Cardiac muscle cell (in vitro differentiated cells and primary cell): ENCODE measurements at places on chromosomes 5 and 9. TPM values are rescaled to one million over a fixed set of nuclear protein-coding genes. Genes with fewer than 3 reads are reported as not detected.
A peak's percentile ranks its signal among the peaks of the same experiment; 100 is the strongest.

DNA sequence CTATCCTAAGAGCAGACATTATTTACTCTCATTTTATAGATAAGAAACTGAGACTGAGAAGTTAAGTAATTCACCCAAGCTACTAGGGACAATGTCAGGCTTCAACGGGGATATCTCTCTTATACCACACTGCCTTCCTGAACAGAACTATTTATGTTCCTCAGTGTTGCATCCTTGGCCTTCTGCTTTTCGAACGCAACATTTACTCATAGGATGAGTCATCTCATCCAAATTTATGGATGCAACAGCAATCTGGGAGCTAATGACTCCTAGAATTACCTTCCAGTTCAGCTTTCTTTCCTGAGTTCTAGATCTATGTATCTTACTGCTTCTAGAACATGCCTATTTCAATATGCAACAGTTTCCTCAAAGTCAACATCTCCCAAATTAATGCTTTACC lies 103.6 kb upstream of the PAM start:
- DNase-seq, result no peak

DNA sequence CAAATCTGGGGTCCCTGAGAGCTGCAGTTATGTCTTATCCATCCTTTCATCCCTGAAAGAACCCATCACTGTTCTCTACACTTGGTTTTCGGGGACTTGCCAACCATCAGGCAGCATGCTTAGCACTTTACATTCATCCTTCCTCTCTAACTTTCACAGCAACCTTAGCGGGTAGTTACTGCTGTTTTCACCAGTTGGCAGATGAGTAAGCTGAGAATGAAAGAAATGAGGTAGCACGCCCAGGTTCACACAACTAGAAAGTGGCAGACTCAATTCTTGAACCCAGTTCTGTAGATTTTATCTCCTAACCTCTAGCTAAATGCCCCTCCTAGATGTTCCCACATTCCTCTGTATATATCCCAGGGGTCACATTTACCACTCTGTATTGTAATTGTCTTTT lies 342.0 kb upstream of the WWC1 start:
- DNase-seq, result no peak

GRCh38 chr9:111945216-111945615 lies 48.6 kb downstream of the UGCG start:
- no peak for DNase-seq

GRCh38 chr5:136712628-136713027 lies 347.3 kb upstream of the TRPC7 start:
- no peak for DNase-seq

GRCh38 chr5:27810458-27810857 lies 772.1 kb upstream of the CDH9 start:
- peak; percentile 67 for DNase-seq

The FOXD4L3 gene
- total RNA-seq, result 0.21 TPM in 1 of 2 replicates, not detected in the other

DNA sequence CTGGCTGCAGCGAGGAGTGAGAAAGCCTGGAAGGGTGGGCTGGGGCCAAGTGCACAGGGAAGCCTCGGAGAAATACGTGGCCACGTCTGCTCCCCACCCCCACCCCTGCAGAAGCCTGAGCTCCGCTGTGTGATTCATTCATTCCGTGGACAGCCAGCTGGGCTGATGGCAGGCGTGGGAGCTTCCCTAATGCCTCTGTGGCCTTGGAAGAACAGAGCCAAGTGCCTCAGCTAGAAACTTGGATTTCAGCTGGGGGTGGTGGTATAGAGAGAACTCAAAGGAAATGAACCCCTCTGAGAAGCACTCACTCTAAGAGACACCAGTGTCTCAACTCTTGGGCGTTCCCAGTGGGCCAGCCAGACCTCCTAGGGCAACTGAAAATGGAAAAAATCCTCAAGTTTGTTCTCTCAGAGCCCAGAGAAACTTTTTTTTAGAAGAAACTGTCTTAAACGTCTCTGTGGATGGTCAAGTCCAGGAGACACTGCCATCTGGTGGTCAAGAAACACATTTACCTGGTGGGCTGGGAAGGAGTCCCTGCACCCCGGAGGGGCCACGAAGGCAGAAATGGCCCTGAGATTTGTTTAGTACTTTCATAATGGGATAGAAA lies 18.0 kb downstream of the ATOX1 start:
- DNase-seq, result peak; percentile 97

DNA sequence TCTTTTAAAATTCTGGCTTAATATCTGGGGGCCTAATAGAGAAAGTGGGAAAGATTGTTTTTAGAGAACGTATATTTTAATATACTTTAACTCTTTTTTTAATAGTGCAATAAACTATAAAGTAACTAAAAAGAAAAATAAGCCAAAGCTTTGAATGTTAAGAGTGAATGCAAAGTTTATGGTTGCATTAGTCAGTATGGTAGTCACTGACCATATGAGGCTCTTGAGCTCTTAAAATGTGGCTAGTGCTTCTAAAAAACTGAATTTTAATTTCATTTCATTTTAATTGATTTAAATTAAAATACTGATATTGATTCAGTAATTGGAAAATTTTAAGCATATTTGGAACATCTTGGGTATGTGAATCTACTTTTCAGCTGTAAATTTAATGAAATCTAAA lies 310.7 kb downstream of the PJA2 start:
- no peak for DNase-seq

The INIP gene
- 9.8 and 13.1 TPM in 2 replicates for total RNA-seq

DNA sequence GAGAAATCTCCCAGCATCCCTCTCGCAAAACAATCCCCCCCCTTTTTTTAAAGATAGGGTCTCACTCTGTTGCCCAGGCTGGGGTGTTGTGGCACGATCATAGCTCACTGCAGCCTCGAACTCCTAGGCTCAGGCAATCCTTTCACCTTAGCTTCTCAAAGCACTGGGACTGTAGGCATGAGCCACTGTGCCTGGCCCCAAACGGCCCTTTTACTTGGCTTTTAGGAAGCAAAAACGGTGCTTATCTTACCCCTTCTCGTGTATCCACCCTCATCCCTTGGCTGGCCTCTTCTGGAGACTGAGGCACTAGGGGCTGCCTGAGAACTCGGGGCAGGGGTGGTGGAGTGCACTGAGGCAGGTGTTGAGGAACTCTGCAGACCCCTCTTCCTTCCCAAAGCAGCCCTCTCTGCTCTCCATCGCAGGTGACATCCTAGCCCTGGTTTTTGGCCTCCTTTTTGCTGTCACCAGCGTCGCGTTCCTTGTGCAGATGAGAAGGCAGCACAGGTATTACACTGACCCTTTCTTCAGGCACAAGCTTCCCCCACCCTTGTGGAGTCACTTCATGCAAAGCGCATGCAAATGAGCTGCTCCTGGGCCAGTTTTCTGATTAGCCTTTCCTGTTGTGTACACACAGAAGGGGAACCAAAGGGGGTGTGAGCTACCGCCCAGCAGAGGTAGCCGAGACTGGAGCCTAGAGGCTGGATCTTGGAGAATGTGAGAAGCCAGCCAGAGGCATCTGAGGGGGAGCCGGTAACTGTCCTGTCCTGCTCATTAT lies 6.8 kb downstream of the CA9 start:
- DNase-seq, result peak; percentile 74

DNA sequence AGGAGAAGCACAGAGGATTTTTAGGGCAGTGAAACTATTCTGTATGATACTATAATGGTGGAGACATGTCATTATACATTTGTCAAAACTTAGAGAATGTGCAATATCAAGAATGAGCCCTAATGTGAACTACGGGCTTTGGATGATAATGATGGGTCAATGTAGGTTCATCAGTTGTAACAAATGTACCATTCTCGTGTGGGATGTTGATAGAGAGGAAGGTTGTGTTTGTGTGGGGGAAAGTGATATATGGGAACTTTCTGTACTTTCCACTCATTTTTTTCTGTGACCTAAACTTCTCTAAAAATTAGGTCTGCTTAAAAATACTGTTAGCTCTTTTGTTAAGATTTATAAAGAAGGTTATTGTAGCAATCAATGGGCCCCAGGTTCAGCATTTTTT lies 138.9 kb downstream of the SPATA31D1 start:
- DNase-seq, result no peak

- DNase-seq, result no peak
Observed at GRCh38 chr9:71796100-71796767, 27.9 kb upstream of the CEMIP2 start.

DNA sequence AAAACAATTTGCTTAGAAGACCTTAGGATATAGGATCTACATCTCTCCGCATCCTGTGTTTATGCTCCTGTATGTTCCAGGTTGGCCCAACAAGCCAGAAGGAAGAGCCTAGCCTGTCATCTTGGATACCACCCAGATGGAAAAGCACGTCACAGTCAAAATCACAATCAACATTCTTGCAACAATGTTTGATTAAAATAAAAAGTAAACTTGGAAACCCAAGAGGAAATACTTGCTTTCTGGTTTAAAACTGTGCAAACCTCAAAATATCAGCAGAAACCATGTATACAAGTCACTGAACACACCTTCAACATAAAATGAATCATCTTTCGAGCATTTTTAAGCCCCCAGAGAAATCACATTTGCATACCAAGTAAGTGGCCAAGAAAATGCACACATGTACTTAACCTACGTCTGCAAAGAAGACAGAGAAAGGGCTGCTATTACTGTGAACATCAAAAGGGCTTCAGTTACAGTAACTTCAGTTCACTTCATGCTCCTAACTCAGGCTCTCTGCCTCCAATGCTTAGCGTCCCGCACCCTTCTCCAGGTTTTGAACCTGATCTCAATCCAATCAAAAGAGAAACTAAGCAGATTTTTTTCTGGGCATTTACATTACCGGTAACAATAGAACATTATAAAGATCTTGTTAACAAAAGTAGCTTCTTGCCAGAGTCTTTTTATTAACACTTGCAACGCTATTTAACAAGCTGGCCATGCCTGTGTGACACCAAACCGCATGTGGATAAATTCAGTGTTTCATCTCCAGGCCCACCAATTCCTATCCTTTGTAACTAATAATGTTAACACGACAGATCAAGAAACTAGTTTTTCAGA lies 1.3 kb downstream of the ENC1 start:
- peak; percentile 25 for DNase-seq

- no peak for DNase-seq
Observed at GRCh38 chr5:39998518-39998917, 573.7 kb upstream of the DAB2 start.

DNA sequence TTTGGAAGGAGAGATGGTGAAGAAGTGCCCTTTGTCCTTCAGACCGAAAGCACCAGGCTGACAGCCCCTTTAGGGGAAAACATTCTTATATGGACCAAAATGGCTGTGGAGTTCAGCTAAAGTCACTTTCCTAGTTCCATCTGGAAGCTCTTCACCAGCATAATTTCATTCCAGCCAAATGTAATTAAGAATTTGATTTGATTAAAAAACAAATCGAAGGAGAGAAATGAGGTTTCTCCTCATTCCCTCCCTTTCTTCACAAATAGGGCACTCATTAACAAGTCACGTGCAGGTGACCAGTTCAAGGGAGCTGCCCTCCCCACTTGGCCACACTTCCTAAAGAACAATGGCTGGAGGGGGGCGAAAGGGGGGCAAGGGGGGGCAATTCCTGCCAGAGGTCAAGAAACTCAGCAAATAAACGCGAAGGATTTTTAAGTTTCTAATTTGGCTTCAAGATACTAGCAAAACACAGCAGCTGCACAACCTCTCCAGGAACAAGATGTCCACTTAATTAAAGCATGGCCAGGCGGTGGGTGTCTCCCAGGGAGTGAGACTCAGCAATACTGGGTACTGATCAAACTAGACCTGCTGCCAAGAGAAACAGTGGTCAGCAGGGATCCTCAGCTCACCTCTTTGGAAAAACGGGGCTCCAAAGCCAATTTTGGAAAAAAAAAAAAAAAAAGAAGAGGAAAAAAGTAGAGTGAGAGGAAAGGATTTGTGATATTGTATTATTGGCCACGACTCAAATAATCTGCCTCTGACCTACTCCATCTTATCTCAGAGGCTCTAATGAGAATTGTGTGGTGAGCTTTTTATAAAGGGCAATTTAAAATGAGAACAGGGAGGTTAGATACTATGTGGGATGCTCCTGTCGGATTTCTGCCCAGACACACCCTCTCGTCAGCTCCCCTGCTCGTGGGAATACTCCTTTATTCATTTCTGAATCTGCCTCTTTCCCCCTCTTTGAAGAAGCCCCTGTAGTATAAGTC lies 254.3 kb downstream of the ZSWIM6 start:
- no peak for DNase-seq

- DNase-seq, result no peak
Observed at GRCh38 chr9:39588500-39589137, 233.2 kb downstream of the SPATA31A1 start.

- DNase-seq, result no peak
Observed at GRCh38 chr5:113705657-113706056, 192.2 kb downstream of the YTHDC2 start.

The FLT4 gene
- total RNA-seq, result 5.3 and 9.0 TPM in 2 replicates
